ENCODE measurements at places on chromosomes 2 and 18.

DNA sequence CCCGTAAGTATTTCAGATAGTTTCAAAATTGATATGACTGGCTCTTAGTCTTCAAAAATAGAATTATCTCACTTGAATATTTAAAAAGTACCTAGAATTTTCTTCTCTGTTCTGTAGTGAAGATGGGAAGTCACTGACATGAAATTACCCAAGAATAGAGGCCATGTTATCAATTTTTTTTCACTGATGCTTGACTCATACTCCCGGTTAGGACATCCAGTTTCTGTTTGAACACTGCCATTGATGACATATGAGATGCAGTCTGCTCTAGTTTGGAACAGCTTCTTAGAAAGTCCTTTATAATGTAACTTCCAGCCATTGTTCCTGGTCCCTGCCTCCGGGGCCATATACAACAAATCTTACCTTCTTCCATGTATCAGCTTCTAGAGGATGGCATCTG lies 26.0 kb downstream of the MAP3K20 start:
- H3K36me3 ChIP-seq = no peaks in the 10 kb centered on the region
- H3K27ac ChIP-seq = no peak overlapping the region
- no peak for DNase-seq
- H3K4me1 ChIP-seq = peaks cover 10% of the 10 kb centered on the region
- H3K4me3 ChIP-seq = no peak overlapping the region

DNA sequence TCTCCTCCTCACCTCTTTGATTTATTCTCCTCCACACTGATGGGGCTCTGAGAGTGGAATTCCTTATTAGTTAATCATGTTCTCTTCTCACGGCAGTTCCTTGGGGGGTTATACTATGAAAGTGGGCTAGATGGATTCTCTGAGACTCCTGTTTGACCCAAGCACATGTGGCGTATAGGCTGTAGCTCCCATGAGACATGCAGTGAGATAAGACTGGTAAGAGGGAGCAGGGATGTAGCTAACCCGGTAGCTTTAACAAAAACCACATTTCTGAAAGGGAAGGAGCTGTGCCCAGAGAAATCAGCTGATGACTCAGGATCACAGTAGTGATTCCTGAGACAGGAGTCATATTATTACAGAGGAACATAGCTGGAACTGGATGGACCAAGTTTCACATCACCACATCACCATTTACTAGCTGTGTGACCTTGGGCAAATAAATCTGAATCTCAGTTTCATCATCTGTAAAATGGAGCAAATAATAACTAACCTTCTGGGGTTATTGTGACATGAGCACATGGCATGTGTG lies 82.9 kb downstream of the CRIM1 start:
- DNase-seq = no peak
- H3K27me3 ChIP-seq = no peaks in the 10 kb centered on the region
- no peak overlapping the region for H3K4me3 ChIP-seq

GRCh38 chr2:239327536-239328350 lies 73.1 kb downstream of the HDAC4 start:
- no peaks in the 10 kb centered on the region for H3K27me3 ChIP-seq
- no peak for DNase-seq
- H3K27ac ChIP-seq = peak overlapping the region; percentile 80
- peaks cover 21% of the 10 kb centered on the region for H3K36me3 ChIP-seq
- H3K4me1 ChIP-seq = peaks cover 58% of the 10 kb centered on the region

DNA sequence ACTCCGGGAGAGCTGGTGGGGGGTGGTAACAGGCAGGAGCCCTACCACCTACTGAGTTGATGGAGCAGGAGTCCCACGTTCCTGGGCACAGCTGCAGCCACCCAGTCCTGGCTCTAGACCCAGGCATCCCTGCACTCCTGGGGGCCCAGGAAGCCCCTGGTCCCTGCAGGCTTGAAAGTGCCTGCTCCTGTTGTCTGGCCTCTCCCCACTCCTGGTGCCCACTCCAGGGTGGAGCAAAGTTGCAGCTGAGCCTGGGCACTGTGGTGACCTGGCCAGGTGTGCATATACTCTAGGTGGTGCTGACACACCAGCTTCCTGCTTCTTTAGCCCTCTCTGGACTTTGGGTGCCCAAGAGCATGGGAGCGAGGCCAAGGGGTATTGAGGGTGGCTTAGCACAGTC lies 119.0 kb upstream of the SLC38A11 start:
- no peak overlapping the region for H3K4me3 ChIP-seq
- no peaks in the 10 kb centered on the region for H3K36me3 ChIP-seq
- no peaks in the 10 kb centered on the region for H3K4me1 ChIP-seq
- DNase-seq = no peak

- peak; percentile 63 for DNase-seq
- H3K36me3 ChIP-seq = no peaks in the 10 kb centered on the region
- H3K27me3 ChIP-seq = no peaks in the 10 kb centered on the region
- H3K4me1 ChIP-seq = no peaks in the 10 kb centered on the region
Observed at GRCh38 chr18:74551936-74552555, 17.7 kb downstream of the CNDP1 start.

- peak; percentile 62 for DNase-seq
- H3K4me3 ChIP-seq = no peak overlapping the region
- no peaks in the 10 kb centered on the region for H3K36me3 ChIP-seq
- H3K27ac ChIP-seq = peak overlapping the region; percentile 86
- peaks cover 65% of the 10 kb centered on the region for H3K4me1 ChIP-seq
- peaks cover 10% of the 10 kb centered on the region for H3K27me3 ChIP-seq
Observed at GRCh38 chr2:8543060-8543382, 138.8 kb upstream of the ID2 start.

GRCh38 chr2:74789271-74789670 lies 44.7 kb upstream of the HK2 start:
- no peaks in the 10 kb centered on the region for H3K27me3 ChIP-seq
- H3K27ac ChIP-seq = no peak overlapping the region
- no peaks in the 10 kb centered on the region for H3K4me1 ChIP-seq
- H3K36me3 ChIP-seq = peaks cover 4% of the 10 kb centered on the region
- no peak for DNase-seq

GRCh38 chr2:69946351-69947324 lies 14.8 kb downstream of the ASPRV1 start:
- peaks cover 2% of the 10 kb centered on the region for H3K36me3 ChIP-seq
- peaks cover 40% of the 10 kb centered on the region for H3K4me1 ChIP-seq
- peak; percentile 51 for DNase-seq
- H3K27ac ChIP-seq = no peak overlapping the region
- no peaks in the 10 kb centered on the region for H3K27me3 ChIP-seq
- H3K4me3 ChIP-seq = no peak overlapping the region

- H3K27ac ChIP-seq = no peak overlapping the region
- no peaks in the 10 kb centered on the region for H3K4me1 ChIP-seq
- H3K36me3 ChIP-seq = no peaks in the 10 kb centered on the region
- H3K27me3 ChIP-seq = no peaks in the 10 kb centered on the region
Observed at GRCh38 chr2:71499691-71500090, 46.3 kb downstream of the DYSF start.

DNA sequence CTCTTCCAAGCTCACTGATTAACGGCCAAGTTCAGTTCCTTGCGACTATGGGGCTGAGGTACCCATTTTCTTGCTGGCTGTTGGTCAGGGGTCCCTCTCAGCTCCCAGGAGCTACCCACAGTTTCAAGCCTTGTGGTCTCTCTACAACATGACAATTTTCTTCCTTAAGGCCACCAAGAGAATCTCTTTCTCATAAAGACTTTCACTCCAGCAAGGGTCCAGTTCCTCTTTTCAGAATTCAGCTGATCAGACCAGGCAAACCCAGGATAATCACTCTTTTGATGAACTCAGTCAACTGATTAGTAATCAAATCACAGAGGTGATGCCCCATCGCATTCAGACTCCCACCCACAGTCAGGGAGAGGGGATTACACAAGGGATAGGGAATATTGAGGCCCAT lies 129.7 kb downstream of the IRS1 start:
- H3K27me3 ChIP-seq = peaks cover 32% of the 10 kb centered on the region
- no peak for DNase-seq
- no peak overlapping the region for H3K27ac ChIP-seq
- H3K36me3 ChIP-seq = no peaks in the 10 kb centered on the region

- peak; percentile 66 for DNase-seq
- H3K27ac ChIP-seq = peak overlapping the region; percentile 51
- no peaks in the 10 kb centered on the region for H3K27me3 ChIP-seq
- peaks cover 27% of the 10 kb centered on the region for H3K36me3 ChIP-seq
Observed at GRCh38 chr2:134127496-134127895, 126.4 kb upstream of the MGAT5 start.

- no peak for DNase-seq
- no peaks in the 10 kb centered on the region for H3K27me3 ChIP-seq
- H3K27ac ChIP-seq = no peak overlapping the region
- H3K36me3 ChIP-seq = peaks cover 8% of the 10 kb centered on the region
Observed at GRCh38 chr2:32119161-32119560, 46.5 kb upstream of the SLC30A6 start.

DNA sequence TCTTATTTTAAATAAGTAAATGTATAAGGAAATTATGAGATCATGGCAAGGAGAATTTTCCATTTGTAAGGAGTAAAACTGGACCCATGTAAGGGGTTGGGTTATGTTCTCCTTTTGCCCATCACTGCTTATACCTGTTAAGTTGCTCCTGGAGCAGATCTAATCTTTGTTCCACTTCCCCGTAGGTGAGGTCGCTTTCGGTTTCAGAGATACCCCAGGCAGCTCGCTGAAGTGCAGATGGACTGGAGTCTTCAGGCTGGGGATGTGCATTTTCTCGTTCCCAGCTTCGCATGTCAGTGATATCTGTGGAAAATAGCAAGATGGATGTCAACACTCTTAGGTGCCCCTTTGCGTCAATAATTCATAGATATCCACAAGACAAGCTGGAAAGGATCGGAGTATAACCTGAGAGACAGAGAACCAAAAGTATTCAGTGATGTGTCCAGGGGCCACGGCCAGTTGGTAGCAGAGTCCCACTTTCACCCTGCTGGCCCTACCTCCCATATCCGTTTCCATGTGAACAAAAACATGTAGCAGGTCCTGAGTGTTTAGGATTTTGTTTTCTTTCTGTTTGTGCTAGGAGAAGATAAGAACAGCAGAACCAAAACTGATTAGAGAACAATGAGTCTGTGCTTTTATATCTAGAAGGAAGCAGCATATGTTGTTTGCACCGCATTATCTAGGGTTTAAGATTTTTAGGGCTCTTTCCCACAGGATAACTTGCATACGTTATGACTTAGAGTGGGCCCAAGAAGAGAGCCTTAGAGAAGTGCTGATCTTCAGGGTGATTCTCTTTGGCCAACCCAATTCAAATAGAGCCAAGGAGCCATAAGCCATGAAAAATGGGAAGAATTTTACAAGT lies 36.0 kb downstream of the GCA start:
- H3K4me3 ChIP-seq = no peak overlapping the region
- no peak for DNase-seq
- no peaks in the 10 kb centered on the region for H3K36me3 ChIP-seq
- H3K27me3 ChIP-seq = peaks cover 38% of the 10 kb centered on the region
- H3K27ac ChIP-seq = no peak overlapping the region

GRCh38 chr2:112162956-112163355 lies 24.8 kb downstream of the FBLN7 start:
- no peaks in the 10 kb centered on the region for H3K27me3 ChIP-seq
- DNase-seq = no peak
- H3K27ac ChIP-seq = no peak overlapping the region
- H3K36me3 ChIP-seq = no peaks in the 10 kb centered on the region
- peaks cover 9% of the 10 kb centered on the region for H3K4me1 ChIP-seq

GRCh38 chr18:48680339-48681250 lies 141.8 kb downstream of the CTIF start:
- H3K27me3 ChIP-seq = no peaks in the 10 kb centered on the region
- no peak overlapping the region for H3K4me3 ChIP-seq
- no peak for DNase-seq
- no peaks in the 10 kb centered on the region for H3K36me3 ChIP-seq
- H3K4me1 ChIP-seq = peaks cover 2% of the 10 kb centered on the region
- no peak overlapping the region for H3K27ac ChIP-seq

- no peaks in the 10 kb centered on the region for H3K27me3 ChIP-seq
- H3K36me3 ChIP-seq = no peaks in the 10 kb centered on the region
- no peak overlapping the region for H3K4me3 ChIP-seq
- H3K4me1 ChIP-seq = peaks cover 6% of the 10 kb centered on the region
- no peak for DNase-seq
Observed at GRCh38 chr2:19062370-19062769, 296.1 kb downstream of the OSR1 start.

DNA sequence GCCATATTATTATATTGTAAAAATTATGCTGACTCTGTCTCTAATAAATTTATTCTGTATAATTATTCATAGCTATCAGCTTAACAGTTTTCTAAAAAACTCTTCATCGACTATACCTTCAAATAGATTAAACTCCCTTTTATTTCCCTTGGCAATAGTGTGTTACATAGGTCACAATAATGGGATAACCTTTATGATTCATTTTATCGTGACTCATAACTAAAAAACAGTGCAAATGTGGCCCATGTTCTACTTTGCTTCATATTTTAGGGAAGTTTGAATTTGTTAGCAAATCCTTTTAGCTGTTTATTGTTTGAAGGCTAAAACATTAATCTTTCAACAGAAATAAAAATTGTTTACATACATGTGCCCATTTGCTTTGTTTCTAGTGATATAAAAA lies 783.2 kb upstream of the CDH2 start:
- no peaks in the 10 kb centered on the region for H3K36me3 ChIP-seq
- H3K4me3 ChIP-seq = no peak overlapping the region
- no peaks in the 10 kb centered on the region for H3K27me3 ChIP-seq
- no peak overlapping the region for H3K27ac ChIP-seq
- no peaks in the 10 kb centered on the region for H3K4me1 ChIP-seq

DNA sequence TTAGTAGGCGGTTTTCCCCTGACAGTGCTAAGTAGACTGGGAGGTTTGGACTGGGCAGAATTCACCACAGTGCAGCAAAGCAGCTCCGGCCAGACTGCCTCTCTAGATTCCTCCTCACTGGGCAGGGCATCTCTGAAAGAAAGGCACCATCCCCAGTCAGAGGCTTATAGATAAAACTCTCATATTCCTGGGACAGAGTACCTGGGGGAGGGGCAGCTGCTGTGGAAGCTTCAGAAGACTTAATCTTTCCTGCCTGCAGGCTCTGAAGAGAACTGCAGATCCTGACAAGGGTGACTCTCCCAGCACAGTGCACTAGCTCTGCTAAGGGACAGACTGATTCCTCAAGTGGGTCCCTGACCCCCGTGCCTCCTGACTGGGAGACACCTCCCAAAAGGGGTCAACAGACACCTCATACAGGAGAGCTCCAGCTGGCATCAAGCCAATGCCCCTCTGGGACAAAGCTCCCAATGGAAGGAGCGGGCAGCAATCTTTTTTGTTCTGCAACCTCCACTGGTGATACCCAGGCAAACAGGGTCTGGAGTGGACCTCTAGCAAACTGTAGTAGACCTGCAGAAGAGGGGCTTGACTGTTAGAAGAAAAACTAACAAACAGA lies 266.8 kb upstream of the CRIM1 start:
- H3K27me3 ChIP-seq = no peaks in the 10 kb centered on the region
- H3K27ac ChIP-seq = no peak overlapping the region
- no peak overlapping the region for H3K4me3 ChIP-seq
- H3K4me1 ChIP-seq = no peaks in the 10 kb centered on the region

GRCh38 chr18:10249801-10250200 lies 204.6 kb upstream of the APCDD1 start:
- no peaks in the 10 kb centered on the region for H3K27me3 ChIP-seq
- H3K4me1 ChIP-seq = no peaks in the 10 kb centered on the region
- no peak overlapping the region for H3K4me3 ChIP-seq
- H3K27ac ChIP-seq = no peak overlapping the region
- H3K36me3 ChIP-seq = no peaks in the 10 kb centered on the region

DNA sequence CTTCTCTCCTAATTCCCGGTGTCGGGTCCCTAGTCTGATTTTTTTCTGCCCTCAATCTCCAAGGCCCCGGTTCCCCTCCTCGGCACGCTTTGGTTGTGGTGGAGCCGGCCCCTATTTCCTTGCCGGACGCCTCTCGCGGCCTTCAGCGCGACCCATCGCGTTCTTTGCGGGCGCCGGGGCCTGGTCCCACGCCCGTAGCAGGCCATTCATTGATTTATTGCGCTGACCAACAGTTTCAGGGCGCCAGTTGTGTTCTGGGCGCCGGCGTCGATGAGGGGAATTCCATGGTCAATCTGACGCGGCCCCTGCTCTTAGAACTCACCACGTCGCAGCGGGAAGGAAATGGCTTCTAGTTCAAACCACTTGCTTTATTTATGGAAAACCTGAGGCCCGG lies 396 bp downstream of the CNOT9 start:
- peaks cover 50% of the 10 kb centered on the region for H3K36me3 ChIP-seq
- H3K4me3 ChIP-seq = peak overlapping the region; percentile 95
- H3K27me3 ChIP-seq = no peaks in the 10 kb centered on the region

All from activated naive CD8-positive, alpha-beta T cell treated with anti-CD3 and anti-CD28 coated beads for 36 hours (primary cell).